T-helper 17 cell (primary cell): ENCODE measurements at places on chromosomes 13 and 19.
A peak's percentile ranks its signal among the peaks of the same experiment; 100 is the strongest.

DNA sequence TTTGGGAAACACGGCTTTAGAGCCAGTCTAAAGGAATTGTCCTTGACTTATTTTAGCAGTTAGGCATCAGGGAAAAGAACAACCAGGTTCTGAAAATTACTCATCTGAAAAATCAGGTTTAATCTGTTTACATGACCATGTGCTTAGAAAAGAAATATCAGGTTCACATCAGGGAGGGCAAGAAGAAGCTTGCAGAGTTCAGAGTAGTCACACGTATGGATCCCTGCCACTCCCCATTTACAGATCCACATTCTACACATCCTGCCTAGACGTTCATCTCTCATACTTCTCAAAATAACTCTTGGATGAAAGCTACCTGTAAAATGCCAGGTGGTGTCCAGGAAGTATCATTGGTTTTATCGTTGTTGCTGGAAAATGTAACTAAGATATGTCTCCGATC, 14.0 kb upstream of the PHF11 start:
- DNase-seq: no peak

- no peak for DNase-seq
Observed at GRCh38 chr13:51148952-51149573, 38.0 kb upstream of the C13orf42 start.

DNA sequence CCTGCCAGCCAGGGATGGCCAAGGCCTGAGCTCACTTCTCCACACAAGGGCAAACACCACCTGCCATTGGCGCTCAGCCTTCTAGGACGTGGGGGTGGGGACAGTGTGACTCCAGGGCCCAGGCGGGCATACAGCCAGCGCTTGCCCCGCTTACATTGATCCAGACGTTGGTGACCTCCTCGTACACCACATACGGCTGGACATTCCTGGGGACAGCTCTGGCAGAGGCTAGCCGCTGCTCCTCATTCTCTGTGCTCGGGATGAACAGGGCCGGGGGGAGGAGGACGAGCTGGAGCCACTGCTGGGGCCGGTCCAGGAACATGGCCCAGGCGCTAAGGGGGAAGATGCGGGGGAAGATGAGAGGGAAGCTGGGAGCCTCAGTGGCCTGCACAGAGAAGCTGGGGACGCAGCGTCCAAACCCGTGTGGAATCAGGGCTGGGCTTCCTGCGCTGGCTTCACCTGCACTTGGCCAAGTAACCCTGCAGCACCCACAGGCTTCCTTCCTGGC, 25.1 kb upstream of the MYDGF start:
- no peak for DNase-seq

- no peak for DNase-seq
Observed at GRCh38 chr13:32850316-32851052, 165.7 kb upstream of the KL start.

- DNase-seq: no peak
Observed at GRCh38 chr13:49356223-49356622, 87.6 kb downstream of the CAB39L start.

GRCh38 chr13:51950722-51951121, 60.5 kb downstream of the ATP7B start:
- no peak for DNase-seq

- no peak for DNase-seq
Observed at GRCh38 chr19:41447732-41448332, 4.9 kb downstream of the ERICH4 start.

DNA sequence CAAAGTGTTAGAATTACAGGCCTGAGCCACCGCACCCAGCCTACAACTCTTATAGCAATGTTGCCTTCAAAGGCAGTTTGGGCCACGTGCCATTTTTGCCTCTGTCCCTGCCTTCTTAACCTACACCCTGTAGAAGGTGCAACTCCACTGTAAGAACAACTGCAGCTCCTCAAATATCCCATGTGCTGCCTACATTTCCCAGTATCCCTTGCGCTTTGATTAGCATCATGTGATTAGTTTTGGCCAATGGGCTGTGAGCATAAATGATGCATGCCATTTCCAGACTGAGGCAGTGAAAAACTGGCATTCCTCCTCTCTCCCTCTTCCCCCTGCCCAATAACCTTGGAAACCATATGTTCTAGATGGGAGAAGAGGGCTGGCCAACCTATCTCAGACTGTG, 75.2 kb upstream of the MRI1 start:
- DNase-seq: no peak

- DNase-seq: peak; percentile 70
Observed at GRCh38 chr19:18021121-18021755, 13.3 kb downstream of the ARRDC2 start.

DNA sequence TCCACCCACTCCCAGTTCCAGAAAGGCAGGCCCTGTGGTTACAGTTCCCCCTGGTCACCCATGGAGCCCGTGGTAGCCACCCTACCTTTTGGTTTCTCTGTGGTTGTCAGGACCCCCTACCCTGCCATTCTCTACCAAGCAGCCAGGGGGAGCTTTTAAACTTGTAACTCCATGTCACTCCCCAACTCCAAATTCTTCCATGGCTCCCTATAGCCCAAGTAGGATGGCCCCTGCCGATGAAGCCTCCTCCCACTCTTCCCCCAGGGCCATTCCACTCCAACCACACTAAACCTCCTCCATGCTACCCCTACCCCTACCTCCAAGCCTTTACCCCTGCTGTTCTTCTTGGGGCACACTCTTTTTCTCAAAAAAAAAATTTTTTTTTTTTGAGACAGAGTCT, 2.2 kb downstream of the S1PR2 start:
- DNase-seq: peak; percentile 25

- DNase-seq: no peak
Observed at GRCh38 chr13:20119960-20120359, 40.9 kb downstream of the GJA3 start.

DNA sequence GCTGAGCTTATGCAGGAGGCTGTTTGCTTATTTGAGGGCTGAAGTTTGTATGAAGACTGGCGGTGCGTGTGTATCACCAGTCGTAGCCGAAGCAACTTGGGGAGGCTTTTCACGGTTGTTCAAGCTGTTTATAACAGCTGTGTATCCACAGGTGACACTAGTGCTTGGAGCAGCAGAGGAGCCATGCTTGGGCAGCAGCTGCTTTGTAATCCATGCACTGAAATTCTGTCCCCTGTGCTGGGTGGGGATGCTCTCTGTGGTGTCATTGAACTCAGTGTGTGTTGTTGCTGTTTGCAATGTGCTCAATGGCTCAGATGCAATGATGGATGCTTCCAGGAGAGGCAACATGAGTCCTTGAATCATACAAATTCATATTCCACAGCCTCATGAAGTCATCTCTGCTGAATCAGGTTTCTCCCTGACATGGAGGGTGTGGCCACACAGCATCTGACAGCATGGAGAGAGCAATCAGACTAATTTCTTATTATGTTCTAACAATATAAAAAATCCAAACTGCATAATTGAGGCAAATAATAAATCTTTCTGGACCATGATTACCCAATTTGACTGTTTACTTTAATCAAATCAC, 18.8 kb upstream of the GTF3A start:
- no peak for DNase-seq

DNA sequence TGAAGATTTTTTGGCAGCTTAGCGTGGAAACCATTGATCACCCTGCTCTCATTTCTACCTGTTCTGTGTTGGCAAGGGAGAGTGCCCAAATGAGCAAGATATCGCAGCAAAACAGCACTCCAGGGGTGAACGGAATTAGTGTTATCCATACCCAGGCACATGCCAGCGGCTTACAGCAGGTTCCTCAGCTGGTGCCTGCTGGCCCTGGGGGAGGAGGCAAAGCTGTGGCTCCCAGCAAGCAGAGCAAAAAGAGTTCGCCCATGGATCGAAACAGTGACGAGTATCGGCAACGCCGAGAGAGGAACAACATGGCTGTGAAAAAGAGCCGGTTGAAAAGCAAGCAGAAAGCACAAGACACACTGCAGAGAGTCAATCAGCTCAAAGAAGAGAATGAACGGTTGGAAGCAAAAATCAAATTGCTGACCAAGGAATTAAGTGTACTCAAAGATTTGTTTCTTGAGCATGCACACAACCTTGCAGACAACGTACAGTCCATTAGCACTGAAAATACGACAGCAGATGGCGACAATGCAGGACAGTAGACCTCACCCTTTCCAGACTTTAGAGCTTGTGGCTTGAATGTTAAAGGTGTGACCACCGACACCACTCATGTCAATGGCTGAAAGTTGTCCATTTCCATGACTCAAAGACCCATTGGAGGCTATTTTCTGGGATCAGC, 5.8 kb downstream of the CEBPG start:
- DNase-seq: no peak

- DNase-seq: no peak
Observed at GRCh38 chr13:100835695-100836094, 161.1 kb upstream of the TMTC4 start.

DNA sequence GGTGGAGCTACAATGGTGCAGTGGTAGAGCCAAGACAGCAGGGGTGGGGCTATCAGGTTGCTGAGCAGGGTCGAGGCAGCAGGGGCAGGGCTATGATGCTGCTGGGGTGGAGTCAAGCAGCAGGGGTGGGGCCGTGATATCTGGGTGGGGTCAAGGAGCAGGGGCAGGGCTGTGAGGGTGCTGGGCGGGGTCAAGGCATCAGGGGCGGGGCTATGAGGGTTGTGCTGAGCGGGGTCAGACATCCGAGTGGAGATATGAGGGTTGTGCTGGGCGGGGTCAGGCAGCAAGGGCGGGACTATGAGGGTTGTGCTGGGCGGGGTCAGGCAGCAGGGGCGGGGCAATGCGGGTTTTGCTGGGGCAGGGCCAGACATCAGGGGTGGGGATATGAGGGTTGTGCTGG, 14.7 kb downstream of the HCN2 start:
- DNase-seq: no peak

GRCh38 chr19:3904233-3904632, 23.7 kb downstream of the ATCAY start:
- no peak for DNase-seq

- no peak for DNase-seq
Observed at GRCh38 chr13:96984051-96984508, 10.2 kb downstream of the OXGR1 start.

DNA sequence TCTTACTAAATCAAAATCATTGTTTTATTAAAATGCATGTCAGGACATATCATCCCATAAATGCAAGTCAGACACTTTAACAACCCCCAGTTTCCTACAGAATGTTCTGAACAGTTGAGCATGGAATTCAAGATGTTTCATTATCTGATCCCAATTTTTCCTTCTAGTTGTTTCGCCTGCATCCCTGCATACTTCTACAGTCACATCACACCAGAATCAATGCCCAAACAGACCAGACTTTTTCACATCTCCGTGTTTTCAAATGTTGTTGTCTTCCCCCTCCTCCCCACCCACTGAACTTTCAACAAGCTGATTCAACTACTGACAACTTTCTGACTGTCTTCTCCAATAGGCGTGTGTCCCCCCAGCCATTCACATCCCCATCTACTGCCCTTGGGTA, 48.6 kb downstream of the LHFPL6 start:
- DNase-seq: no peak

DNA sequence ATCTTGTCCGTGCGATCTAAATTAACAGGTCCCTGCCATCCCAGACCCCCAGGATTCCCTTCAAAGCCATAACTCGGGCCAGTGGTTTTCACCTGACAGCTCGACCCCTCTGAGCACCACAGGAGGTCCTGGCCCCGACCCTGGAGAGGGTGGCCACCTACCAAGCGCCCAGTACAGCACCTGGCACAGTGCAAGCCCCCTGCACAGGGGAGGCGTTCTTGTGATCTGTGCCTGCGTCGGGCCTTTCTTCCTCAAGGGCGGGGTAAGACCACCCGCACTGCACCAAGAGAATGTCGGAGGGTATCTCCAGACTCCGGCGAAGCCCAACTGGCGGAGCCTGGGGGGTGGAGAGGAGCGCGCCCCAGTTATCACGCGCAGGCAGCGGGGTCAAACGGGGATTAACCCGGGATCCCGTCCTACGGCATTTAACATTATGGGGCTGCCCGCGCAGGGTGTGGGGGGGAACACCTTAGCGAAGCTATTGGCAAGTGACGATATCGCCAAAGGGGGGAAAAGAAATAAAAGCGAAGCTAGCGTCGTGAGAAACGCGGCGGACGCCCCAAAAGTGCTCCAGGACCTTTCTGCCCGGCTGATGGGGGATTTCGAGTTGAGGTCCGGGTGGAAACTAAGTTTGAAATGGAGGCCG, 1.3 kb upstream of the HNRNPL start:
- no peak for DNase-seq

- DNase-seq: no peak
Observed at GRCh38 chr19:3471954-3472655, 8.2 kb downstream of the SMIM24 start.

- DNase-seq: no peak
Observed at GRCh38 chr13:78709028-78709427, 50.1 kb upstream of the OBI1 start.

- no peak for DNase-seq
Observed at GRCh38 chr13:110780422-110780821, 66.9 kb downstream of the ING1 start.

DNA sequence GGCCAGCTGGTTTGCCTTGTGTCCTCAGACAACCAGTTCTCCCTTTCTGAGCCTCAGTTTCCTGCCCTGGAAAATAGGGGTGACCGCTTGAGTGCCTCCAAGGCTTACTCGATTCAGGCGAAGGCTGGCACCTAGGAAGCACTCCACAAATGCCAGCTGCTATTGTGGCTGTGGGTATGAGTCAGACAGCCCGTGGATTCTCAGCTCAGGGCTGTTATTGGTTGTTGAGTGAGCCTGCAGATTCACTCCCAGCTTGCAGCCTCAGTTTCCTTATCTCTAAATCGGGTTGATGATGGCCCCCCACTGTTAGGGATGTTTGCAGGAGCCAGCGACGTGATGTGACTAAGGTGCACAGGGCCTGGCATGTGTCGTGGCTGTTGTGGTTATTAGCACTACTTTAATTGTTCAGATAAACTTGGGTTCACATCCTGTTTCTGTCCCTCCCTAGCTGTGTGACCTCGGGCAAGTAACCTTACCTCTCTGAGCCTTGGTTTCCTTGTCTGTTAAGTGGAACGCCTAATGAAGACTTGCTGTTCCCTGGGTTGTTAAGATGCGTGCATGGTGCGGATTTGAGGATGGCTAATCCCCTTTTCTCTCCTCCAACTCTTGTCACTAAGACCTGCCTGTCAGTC, 2.4 kb downstream of the MARK4 start:
- no peak for DNase-seq

- no peak for DNase-seq
Observed at GRCh38 chr13:99199541-99200431, 868 bp upstream of the UBAC2 start.

GRCh38 chr19:43316591-43317319, 36.7 kb upstream of the CD177 start:
- no peak for DNase-seq

GRCh38 chr19:51166846-51167490, 24.9 kb downstream of the SIGLEC7 start:
- DNase-seq: no peak

DNA sequence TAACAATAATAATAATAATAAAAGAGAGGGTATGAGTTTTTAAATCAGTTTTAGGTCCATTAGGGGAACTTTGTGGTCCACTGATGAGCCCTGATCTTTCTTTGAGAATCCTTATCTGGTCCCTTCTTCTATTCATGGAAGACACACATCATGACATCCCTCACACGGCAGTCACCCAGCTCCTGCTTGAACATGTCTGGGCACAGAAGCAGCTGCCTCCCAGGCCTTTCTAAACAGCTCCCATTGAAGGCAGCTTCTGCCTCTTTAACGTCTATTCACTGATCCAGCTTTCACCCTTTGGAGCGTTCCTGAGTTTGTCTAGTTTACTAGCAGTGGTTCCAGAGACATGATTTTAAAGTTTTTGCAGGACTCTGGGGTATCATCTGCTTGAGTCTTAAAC, 42.6 kb upstream of the STK24 start:
- DNase-seq: no peak
